Activated T-helper 1 cell treated with Interleukin-2 at 50 U/mL for 16 hours (primary cell): ENCODE measurements at places on chromosomes 7 and 10.

DNA sequence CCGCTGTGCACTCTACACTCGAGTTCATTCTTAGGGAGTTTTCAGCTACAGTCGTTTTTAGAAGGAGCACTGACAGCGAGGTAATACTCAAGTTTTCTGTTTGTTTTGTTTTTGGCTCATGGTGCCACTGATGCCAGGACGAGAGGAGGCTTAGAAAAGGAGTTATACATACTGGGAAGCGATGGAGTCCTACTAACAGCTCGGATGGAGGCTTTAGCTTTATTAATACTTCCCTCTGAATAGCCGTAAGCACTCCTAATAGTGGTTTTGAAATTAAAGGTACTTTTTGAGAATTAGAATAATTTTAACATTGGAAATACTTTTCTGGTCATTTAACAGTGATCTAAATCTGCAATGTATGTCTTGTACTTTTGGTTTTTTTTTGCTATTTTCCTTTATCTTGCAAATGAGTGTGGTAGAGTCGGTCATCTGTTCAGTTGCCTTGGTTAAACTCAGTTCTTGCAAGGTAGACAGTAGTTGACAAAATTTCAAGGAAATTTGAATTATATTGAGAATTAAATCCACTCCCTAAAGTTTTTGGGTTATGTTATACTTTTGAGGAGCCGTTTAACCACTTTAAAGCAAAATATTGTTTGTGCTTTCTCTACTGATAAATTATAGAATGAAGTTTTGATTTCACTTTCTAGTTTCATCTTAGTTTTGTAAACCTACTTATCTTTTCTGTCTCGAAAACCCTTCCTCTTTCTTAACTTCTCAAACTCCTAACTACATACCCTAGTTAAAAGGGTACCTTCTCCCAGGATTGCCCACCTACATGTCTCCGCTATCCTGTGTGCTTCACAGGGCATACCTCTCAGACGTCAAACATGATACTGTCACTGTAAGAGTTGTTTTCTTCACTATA is 1.5 kb downstream of the HBP1 start:
- DNase-seq: no peak

GRCh38 chr7:12909483-12909882 is 222.1 kb downstream of the ARL4A start:
- no peak for DNase-seq

DNA sequence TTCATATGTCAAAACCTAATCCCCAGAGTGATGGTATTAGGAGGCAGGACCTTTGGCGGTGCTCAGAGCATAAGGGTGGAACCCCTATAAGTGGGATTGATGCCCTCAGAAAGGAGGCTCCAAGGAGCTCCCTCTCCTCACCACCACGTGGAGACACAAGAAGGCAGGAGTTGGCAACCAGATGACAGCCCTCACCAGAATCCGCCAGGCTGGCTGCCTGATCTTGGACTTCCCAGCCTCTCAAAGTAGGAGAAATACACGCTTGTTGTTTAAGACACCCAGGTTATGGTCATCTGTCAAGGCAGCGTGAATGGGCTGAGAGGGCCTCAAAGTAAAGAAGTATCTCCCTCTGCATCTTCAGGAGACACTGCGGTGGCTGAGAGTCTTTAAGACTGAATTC is 187.7 kb downstream of the TNS3 start:
- DNase-seq: no peak

- DNase-seq: no peak
Measured at GRCh38 chr7:72924386-72924732, 536 bp upstream of the POM121 start.

DNA sequence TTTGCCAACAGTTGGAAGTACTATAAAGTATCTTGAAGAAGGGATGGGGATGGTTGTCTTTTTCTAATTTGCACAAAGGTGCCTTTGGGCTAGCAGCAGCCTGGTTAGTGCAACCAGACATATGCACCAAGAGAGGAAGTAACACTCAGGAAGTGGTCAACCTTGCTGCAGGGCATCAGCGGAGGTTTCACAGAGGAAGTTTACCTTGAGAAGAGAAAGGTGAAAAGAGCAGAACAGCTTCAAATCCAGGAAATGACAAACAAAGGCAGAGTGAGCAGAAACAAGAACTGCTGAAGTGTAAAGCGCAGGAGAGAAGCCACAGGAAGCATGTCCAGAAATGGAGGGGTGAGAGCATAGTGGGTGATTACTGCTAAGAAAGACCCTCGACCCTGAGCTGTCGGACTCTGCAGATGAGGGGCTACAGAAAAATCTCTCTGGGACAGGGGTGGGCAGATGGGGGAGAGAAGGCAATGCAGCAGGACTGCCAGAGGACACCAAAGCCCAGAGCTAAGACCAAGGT is 66.9 kb downstream of the STK17A start:
- peak; percentile 55 for DNase-seq

GRCh38 chr7:28672397-28672797 is 260.1 kb downstream of the CREB5 start:
- DNase-seq: no peak

- no peak for DNase-seq
Measured at GRCh38 chr7:74193054-74193453, 16.8 kb upstream of the LAT2 start.

DNA sequence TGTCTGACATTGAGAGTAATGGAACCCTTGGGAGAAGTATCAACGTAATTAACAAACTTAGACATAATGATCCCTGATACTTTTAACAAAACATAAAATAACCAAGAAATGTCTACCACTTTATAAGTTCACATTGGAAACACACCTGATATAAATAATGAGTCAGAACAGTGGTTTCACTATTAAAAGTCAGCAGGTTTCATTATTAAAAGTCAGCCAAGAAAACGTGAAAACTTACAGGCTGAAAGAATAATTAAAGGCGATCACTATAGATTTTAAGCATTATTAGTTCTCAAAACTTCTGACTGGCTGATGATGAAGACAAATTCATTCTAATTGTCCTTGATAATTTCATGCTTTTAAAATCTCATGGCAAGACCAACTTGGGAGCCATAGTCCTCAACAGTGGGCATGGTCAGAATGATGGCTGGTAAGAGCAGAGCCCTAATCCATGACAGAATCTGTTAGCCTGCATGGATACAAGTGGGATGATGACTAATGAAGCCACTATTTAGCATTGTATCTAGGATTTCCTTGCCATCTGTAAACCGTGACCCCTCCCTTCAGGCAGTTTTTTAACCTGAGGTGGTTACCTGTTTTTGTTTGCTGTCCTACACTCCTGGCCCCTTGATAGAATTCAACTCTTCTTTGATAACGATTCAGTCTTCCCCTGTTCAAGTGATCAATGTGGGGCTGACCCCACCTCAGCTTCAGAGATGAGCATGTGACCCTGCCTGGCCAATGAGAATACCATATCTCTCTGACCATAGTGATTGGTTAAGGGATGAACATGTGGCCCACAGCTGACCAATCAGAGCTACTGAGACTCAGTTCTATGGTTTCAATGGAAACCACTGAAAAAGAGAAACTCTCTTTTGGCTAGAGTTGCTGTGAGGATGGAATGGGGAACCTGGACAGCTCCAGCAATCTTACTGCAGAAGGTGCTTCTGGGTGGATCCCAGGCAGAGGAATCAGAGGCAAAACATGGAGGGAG is 151.0 kb downstream of the PLPP4 start:
- no peak for DNase-seq

DNA sequence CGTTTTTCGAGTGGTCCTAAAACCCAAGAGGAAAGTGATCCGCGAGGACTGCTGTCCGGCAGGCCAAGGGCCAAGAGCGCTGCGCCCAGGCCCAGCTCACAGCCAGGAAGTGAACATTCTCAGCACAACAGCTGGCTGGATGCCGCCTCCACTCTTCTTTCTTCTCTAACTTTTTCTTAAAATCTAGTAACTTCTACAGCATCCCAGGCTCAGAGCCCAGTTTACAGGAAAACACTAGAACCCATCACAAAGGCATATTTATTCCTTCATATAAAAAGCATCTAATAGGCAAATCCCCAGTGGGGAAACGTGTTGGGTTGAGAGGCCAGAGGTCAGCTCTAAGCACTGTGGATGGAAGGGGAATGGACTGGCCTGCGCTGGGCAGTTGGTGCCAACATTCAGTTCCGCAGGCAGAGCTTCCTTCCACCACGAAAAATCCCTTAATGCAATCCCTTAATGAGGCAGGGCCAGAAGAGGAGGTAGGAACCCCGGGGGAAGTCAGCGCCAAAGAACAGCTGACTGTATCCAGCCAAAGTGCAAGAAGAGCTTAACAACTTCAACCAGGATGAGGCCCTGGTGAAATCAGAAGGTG is 74.8 kb downstream of the ZRANB1 start:
- no peak for DNase-seq

- no peak for DNase-seq
Measured at GRCh38 chr7:140624392-140625191, 16.0 kb downstream of the DENND2A start.

GRCh38 chr7:157519798-157520244 is 183.0 kb downstream of the DNAJB6 start:
- no peak for DNase-seq

GRCh38 chr7:69564454-69565417 is 33.5 kb upstream of the AUTS2 start:
- no peak for DNase-seq

DNA sequence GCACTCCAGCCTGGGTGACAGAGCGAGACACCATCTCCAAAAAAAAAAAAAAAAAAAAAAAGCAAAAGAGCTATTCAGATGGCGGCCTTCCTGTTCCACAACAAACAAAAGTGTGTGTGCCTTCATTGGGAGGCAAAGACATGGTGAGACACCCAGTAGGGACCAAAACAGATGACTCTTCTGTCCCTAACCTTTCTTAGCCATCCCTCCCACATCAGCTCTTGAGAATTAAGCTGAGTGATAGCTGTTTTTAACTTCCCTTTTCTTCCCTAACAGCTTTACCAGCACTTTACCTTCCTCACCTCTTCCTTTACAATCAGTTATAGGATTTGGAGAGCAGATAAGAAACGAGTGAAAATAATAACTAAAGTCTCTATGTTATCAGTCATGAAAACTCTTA is 48.2 kb downstream of the ARMH3 start:
- DNase-seq: no peak

DNA sequence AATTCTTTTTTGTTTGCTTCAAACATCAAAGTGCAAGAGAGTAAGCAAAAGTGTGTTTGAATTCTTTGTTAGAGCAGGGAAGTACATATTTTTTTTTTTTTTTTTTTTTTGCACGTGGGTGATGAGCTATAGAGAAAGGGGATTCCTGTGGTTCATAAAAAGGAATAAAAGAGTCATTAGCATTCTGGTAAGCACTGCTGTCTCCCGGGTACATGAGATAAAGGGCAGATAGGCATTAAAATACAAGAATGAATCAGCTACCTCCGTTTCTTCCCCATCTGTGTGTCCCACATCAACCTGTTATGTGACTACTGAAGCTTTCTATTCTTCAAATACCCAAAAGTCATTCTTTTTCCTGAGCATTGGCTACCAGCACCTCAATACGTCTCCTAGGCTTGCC is 102.4 kb upstream of the SEMA3D start:
- DNase-seq: no peak

DNA sequence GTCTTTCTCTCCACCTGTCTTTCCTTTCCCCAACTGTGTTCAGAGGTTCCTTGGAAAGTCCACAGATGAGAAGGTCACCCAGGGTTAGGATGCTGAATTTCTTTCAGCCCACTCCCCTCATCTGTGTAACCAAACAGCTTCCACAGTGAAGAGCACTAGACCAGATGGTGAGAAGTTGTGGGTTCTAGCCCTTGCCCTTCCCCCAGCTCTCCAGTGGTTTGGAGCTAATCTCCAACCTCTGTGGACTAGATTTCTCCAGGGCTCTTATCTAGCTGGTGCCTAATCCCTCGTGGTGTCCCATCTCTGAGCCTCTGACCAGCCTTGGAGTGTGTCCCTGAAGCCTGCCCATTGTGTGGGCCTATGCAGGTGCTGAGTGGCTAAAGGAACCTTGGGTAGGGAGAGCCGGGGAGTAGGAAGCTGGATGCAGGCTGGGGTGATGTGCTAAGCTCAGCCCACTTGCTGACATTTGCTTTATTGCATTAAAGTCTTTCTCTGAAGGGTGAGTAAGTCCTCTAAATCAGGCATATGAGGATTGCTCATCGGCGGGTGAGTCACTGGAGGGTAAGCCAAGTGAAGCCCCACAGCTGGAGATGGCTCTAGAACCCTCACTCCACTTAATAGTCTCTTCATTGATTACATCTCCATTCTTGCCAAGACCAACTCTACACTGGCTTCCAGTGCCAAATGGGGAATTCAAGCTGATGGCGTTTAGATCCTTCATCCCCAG is 14.9 kb downstream of the DUSP5 start:
- no peak for DNase-seq

GRCh38 chr7:24572393-24572996 is 757 bp upstream of the PALS2 start:
- no peak for DNase-seq

DNA sequence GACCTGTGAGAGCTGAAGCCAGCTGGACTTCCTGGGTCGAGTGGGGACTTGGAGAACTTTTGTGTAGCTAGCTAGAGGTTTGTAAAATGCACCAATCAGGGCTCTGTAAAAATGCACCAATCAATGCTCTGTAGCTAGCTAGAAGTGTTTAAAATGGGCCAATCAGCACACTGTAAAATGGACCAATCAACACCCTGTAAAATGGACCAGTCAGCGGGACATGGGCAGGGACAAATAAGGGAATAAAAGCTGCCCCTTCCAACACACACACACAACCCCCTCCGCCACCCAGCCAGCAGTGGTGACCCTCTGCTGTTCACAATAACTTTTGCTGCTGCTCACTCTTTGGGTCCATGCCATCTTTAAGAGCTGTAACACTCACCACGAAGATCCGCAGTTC is 7.1 kb downstream of the ZNF511 start:
- no peak for DNase-seq

DNA sequence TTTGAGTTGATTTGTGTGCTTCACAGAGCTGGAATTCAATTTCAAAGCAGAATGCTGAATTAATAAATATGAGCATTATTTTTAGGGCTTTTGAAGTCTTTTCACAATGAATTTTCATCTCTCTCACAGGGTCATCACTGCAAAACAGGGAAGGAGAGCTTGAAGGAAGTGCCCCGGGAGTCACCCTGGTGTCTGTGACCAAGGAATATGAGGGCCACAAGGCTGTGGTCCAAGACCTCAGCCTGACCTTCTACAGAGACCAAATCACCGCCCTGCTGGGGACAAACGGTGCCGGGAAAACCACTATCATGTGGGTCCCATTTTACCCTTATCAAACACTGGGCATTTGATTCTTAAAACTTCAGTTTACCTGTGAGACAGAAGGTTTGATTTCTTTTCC is 217.7 kb downstream of the ABCA13 start:
- no peak for DNase-seq

DNA sequence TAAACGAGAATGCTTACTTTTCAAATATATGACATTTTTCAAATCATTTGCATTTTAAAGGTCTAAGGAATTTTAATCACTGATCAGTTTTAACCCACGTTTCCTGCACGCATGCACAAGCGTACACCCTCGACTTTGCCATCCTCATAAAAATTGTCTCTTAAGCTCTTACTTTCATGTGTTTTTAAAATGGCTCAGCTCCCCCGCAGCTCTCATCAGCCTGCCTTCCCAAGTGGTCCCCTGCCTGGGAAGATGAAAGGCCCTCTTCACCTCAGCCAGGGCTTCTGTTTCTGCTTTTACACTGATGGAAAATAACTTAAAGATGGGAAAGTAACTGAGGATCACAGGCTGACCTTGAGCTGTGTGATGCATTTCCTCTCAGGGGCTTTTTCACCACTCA is 131.6 kb upstream of the LSM8 start:
- DNase-seq: no peak
